Stimulated activated CD8-positive, alpha-beta memory T cell treated with anti-CD3 and anti-CD28 coated beads, Interleukin-4, amount 100 ng/mL, for 1 hour (primary cell): ENCODE measurements at places on chromosomes 2 and 18.

DNA sequence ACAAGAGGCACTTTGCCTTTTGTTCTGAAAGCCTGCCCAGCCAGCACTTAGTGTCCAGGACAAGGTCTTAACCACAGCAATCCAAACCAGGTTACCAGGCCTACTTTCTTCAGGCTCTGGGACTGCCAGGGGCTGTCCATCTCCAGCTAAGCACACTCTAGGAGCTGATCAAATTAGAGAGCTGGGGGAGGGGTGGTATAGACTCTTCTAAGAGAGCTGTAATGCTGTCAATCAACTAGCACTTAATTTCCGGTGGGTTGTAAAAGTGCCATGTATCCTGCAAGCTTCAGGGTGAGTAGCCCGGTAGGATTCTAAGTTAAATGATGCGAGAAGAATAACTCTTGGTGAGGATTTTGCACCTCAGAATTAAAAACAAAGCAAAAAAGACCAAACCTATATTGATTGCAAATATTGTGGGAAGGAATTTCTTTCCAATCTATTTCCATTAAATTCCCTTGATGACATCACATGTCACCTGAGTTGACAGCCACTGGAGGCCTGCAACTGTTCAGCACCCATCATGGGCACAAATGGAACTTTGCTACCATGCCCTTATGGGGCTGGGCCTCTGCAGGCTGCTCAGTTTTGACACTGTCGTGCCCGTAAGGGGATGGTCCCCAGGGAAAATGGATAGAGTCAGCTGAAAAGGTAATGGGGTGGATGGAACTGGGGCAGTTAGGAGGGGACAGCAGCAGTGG lies 8.7 kb upstream of the COX7A2L start:
- DNase-seq: no peak

DNA sequence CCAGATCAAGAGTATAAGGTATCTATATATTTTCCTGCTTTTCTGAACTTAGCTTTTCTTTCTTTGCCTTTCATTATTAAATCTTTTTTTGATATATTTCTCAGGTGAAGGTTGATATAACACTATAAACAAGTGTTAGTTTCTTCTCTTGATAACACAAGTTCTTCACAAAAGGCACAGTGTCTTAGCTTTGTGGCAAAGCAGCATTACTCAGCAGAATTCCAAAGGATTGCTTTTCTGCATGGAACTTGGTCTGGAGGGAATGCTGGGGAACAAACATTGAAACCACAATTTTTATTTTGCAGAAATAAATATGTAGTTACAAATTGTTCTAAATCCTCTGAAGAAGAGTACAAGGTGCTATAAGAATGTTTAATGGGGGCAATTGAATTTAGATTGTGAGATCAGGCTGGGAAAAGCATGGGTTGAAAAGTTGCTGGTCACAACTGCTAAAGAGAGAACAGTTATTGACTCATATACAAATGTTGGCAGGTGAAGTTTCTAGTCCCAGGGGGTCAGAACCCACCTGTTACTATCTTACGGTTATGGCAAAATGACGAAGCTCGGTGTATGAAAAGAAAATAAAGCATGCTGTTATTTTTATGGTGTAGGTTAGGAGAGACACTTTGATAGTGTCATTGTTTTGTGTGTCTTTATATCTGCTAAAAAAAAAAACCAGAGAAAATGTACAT lies 68.2 kb downstream of the UBR3 start:
- no peak for DNase-seq

DNA sequence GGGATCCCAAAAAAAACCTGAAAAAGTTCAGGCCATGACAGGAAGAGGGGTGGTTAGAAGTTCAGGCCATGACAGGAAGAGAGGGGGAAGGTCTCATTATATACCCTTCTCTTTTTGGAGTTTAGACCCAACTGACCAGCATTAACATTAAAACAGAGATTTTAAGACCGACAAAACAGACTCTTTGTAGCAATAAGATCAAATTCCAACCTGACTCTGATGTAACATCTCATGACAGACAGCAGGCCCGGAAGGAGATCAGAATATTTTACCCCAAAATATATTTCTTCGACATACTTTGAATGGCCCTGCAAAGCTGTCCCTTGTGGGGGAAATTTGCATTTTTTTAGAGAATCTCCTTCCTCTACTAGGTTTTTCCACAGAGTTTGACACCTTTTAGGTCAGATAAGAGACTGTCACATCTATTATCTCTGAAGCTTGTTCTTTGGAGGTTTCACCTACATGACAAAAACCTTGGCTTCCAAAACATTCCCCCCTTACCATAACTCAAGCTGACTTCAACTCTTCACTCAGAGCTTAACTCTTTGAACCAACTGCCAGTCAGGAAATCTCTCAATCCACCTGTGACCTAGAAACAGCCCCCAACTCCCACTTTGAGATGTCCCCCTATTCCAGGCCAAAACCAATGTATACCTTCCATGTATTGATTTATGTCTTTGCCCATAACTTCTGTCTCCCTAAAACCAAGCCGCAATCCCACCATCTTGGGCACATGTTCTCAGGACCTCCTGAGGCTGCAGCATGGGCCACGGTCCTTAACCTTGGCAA lies 51.0 kb upstream of the B3GNT2 start:
- no peak for DNase-seq

DNA sequence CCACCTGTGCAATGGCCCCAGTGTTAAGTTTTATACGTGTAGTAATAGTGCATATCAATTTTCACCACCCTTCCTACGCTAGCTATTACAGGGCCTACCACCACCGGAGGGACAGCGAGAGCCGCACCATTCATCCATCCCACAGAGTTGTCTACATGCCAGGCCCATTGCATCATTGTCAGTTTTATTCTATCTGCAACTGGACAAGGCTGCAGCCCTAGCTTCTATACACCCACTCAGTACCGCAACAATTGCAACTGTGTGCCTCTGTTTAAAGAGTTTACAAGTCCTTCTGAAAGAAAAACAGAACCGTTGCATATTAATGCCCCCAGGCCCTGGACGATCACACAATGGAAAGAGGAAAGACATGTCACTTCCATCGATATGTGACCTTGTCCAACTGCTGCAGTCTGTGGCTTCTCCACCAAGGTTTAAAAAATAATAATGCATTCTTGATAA lies 58.6 kb downstream of the ZEB2 start:
- no peak for DNase-seq

DNA sequence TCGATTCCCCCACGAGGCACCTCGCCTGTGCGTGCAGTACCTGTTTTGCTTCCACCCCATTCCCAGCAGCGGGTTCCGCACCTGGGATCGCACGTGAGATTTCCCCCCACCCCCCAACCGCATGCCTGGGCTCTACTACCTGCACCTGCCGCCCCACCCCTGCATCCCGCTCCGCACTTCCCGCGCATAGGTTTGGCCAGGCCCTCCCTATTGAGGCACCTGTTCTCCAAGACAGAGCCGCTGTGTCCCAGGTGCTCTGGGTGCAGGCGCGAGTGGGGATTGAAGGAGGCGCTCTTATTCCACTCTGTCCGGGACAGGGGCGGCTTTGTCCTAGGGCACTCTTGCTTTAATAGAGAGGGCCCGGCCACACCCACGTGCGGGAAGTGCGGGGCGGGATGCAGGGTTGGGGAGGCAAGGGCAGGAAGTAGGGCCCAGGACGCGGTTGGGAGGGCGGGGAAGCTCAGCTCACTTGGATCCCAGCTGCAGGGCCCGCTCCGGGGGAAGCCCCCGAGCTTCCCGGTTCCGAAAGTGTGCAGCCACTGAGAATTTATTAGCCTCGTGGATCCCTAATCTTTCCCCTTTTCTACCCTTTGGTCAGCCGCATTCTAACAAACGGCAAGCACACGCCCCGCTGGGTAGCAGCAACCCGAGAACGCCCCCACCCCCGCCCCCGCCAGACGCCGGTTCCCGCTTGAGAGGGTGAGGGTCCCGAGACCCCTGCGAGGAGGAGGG lies 670 bp upstream of the MOCOS start:
- no peak for DNase-seq

GRCh38 chr2:206023183-206023582 lies 62.8 kb downstream of the INO80D start:
- no peak for DNase-seq

DNA sequence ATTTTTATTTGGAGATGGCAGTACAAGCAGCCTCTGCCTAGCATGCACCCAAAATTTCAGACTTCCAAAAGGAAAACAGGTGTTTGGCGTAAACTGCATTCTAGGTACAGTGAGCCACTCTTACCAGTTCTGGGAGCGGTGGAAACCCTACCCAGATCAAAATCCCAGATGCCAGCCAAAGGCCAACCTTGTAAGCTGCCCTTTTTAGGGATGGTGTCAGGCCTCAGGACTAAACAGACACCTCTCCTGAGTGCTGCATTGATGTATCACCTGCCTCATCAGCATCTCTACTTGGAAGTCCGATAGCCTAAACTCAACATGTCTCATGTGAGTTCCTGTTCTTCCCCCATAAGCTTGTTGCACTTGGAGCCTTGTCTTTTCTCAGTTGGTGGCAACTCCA lies 104.0 kb downstream of the MAP4K4 start:
- no peak for DNase-seq

DNA sequence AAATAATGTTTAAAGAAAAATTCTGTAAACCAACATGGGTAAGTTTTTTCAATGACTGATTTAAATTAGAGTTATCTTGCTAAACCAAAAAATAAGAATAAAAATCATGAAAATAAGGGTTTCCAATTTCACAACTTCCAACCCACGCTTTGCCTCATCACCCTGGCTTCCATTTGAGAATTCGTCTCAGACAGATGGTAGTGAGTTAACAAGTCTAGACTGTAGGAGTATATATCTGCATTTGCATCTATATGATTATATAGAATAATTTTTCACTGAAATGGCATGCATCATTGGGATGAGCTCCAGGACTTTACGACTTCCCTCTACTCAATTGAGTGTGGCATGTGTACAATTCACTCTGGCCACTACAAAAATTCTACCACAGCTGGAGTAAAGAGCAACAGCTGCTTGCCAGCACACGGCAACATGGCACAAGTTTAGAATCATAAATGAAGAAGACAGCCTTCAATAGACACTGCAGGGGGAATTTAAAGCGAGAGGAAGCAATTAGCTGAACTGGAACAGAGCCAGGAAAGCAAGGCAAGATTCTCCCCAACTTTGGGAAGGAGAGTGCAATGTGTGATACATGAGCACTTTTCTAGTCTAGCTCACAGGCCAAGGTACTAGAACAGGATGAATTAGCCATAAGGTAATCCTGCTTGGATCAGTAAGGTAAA lies 1673.5 kb upstream of the CELF4 start:
- no peak for DNase-seq

- no peak for DNase-seq
Measured at GRCh38 chr2:217932803-217933616, 69.8 kb downstream of the TNS1 start.

DNA sequence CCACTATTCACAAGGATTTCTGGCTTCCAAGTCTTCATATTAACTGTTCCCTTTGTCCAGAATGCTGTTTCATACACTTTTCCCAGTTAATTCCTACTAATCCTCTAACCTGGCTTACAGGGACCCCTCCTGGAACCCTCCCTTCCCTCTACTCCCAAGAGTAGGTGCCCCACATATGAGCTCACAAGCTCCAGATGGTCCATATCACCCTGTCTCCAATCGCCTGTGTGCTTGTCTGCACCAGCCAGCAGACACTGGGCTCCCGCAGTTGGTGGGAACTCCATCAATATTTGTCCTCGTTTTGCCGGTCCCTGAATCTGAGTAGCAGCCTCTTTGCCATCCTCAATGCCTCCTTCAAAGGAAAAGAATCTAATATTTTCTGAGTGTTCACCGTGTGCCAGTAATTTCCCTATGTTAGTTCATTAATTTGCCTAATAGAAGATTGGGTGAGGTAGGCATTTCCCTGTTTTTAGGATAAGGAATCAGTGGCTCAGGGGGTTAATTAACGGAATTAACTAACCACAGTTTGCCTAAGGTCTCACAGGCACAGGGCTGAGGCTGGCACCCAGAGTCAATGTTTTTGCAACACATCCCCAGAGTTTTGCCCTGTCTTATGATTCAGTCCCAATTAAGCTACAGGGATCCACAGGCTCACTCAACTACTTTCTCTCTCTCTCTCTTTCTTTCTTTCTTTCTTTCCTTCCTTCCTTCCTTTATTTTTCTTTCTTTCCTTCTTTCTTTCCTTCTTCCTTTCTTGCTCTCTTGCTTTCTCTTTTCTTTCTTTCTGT lies 141.6 kb upstream of the CYP1B1 start:
- DNase-seq: no peak

GRCh38 chr18:10059610-10060468 lies 146.0 kb downstream of the VAPA start:
- no peak for DNase-seq

GRCh38 chr2:201073071-201073470 lies 1.3 kb downstream of the NDUFB3 start:
- DNase-seq: no peak

DNA sequence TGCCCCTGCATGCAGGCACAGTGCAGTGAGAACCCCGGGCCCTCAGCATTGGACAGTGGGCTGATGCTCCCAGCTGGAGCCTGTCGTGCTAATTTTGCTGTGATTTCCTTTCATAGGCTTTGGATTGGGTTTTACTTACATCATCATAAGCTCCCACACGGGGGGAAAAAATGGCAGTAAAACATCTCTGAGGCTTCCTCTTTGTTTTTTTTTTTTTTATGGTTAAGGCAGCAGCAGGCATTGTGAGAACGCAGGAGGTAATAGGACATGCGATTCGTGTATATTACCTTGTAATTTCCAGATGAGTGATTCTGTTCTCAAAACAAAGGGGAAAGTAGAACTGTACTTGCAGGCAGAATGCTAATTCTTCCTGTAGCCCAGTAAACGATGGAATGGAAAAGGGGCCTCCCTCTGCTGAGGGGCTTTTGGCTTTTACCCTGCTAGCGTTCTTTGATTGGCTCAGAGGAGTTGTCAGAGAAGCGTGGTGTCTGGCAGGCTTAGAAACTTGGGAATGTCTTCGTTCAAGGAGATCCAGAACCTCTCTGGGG lies 89.7 kb downstream of the NPAS2 start:
- DNase-seq: no peak

- no peak for DNase-seq
Measured at GRCh38 chr18:79597831-79598632, 81.6 kb upstream of the CTDP1 start.
